Skin of body (tissue), 3 donors: ENCODE measurements at places on chromosomes 4 and X. TPM values are rescaled to one million over a fixed set of nuclear protein-coding genes. Genes with fewer than 3 reads are reported as not detected.

Gene MAGEA4
- total RNA-seq = not detected

Gene SMIM10
- total RNA-seq = 2.3 TPM

Gene FAM114A1
- 82.3 TPM for total RNA-seq

Gene MAGEB10
- not detected for total RNA-seq

Gene GUCY1A1
- 15.1 TPM for total RNA-seq

Gene VEGFD
- total RNA-seq = 2.6 TPM

Gene IL3RA
- total RNA-seq = 5.7 TPM

Gene PLXNA3
- total RNA-seq = 23.6 TPM

Gene QDPR
- 27.8 TPM for total RNA-seq
